ENCODE measurements at places on chromosomes 12 and 14.

- DNase-seq, result no peak
These were observed 617 bp upstream of the MGP start for GRCh38 chr12:14886271-14886670.

DNA sequence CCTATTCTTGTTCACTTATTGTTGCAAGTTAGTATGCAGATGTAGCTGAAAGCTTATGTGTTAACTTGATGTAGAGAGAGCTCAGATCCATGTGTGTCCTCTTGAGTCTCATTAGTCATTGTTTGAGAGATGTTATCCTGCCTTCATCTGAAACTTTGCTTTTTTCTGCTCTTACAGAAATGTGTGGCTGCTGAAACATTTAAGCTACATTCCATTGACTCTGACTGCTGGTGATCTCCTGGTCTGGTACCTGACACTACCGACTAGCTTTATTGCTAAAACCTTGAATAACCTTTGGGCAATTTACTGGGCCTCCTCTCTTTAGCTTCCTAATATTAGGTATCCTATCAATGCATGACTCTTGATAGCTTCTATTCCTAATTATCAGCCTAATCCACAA, 705.6 kb upstream of the FOXG1 start:
- DNase-seq, result no peak

GRCh38 chr12:10031771-10032175, 1.3 kb downstream of the CLEC9A start:
- no peak for DNase-seq

- DNase-seq, result no peak
These were observed 52.3 kb upstream of the BCL2L14 start for GRCh38 chr12:12018454-12018853.

DNA sequence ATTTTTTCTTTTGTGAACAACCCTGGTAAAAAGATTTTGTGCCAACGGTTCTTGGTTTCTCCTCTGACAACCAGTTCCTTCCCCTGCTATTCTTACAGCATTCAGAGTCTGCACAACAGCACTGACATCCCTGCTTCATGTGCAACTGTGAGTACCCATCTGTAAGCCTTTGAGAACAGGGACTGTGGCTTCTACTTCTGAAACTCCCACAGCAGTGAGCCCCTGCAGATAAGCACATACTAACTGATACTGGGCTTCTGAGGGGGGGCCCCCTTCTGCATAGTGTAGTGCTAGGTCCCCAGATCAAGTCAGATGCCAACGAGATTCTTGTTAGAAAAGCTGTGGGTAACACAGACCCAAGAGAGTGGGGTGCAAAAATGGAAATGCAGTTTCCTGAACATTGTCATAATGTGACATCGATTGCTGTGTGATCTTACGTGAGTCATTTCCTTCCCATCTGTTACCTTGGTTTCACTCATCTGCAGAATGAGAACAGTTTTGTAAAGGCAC, 11.1 kb upstream of the NINJ2 start:
- no peak for DNase-seq

- DNase-seq, result no peak
These were observed 121.2 kb upstream of the LRIG3 start for GRCh38 chr12:59041241-59042121.

DNA sequence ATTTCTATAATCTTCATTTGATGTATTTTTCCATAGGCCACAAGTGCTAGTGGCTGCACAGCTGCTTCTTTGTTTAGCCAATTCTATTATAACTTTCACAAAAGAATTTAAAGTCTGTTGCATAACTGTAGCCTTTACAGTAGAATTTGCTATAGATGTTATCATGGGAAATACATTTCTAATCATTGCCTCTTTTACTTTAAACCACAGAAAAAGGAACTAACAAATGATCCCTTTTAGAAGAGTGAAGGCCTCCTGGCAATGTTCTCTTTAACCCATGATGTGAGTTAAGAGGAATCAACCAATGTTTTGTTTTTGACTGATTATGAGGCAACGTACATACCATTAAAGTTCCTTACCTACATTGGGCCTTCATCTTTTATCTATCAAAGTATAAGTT, 68.8 kb downstream of the RPL10L start:
- DNase-seq, result no peak

DNA sequence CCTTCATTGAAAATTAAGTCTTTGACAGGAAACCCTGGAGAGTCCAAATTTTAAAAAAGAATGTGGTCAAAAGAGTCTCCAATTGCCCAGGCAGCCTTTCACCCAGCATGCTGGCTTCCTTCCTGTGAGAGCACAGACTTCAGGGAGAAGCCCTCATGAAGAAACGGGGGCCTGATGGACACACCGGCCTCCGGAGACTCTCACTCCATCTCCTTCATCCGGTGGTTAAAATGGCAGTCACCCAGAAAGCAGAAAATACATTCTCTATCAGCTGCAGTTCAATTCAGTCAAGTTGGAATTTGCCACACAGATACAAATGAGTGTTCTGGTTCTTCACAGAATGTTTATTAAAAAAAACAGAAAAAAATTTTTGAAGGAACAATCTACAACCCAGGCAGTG, 56.5 kb downstream of the CPM start:
- DNase-seq, result no peak

DNA sequence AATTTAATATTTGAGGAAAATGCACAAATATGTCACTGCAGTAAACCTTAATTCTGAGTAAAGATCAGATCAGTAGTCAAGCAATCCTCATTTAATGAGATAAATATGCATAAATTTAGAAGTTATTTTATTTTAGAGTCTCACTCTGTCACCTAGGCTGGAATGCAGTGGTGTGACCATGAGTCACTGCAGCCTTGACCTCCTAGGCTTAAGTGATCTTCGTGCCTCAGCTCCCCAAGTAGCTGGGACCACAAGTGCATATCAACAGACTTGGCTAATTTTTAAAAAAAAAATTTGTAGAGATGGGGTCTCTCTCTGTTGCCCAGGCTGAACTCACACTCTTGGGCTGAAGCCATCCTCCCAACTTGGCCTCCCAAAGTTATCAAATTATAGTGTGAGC, 41.3 kb downstream of the LMO3 start:
- DNase-seq, result no peak

DNA sequence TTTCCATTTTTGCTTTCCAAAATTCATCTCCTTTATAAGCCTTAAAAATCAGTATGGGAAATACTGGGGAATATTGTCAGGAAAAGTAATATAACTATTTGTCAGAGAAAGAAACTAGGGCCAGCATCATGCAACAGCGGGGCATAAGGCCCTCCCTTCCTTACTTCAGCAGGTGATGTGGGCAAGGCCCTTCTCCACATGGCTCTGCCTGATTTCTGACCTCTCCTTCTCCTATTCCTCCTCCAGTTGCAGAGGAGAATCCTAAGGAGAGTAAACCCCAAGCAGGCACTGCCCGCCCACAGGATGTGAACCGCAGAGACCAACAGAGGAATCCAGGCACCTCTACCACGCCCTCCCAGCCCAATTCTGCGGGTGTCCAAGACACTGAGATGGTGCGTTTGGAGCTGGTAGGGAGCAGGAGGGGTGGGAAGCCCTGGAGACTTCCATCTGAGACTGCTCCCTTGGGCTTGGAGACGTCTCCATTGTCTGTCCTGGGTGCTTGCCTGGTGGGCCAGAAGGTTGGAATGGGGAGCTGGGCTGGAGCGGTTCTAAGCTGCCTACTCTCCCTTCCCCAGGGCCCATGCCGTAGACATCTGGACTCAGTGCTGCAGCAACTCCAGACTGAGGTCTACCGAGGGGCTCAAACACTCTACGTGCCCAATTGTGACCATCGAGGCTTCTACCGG, 2.7 kb upstream of the SOAT2 start:
- no peak for DNase-seq

DNA sequence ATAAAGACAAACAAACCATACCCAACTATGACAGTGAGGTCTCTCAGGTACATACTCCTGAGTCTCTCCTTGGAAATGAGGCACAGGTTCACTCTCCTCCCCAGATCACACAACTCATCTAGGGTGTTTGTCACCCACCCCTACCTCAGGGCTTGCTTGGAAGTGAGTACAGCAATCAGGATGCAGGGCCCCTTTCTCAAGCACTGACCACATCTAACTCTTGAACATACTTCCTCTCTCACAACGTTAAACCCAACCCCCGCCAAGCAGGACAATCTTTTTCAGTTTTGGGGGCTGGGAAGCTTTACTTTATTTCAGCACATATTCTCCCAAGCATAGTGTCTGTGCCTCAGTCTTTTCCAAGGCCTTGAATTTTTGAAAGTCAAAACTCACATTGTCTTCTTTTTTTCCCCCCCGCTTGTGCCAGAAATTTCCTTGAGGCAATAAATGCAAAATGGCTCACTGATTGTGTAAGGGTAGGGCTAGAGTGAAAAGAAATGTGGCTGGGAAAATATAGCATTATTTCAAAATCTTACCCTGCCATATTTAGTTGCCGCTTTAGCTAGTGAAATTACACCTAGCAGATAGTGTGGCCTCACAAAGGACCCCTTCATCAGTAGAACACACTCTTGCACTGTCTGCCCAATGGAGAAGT, 2.4 kb upstream of the GPR65 start:
- DNase-seq, result no peak

DNA sequence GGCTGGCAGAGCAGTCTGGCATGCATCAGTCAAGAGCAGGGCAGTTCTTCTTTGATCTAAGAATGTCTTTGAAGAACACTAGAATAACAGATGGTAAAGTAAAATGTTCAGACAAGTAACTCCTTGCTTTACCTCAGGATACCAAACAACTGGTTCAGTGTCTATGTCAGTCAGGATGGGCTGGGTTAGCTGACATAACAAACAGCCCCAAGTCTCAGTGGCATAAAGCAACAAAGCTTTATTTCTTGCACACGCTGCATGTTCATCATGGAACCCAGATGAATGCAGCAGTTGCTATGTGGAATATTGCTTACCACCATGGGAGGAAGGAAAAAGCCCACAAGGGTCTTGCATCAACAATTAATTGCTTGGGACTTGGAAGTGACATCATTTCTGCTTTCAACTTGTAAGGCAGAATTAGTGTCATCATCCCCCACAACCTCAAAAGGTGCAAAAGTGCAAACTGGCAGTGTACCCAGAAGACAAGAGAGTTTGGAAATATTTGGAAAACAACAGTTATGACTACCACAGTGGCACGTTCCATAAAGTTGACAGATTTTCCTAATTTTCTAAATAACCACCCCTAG, 21.2 kb downstream of the GPRC5D start:
- DNase-seq, result no peak

- no peak for DNase-seq
These were observed 939.5 kb downstream of the SLC16A7 start for GRCh38 chr12:60535363-60535762.

DNA sequence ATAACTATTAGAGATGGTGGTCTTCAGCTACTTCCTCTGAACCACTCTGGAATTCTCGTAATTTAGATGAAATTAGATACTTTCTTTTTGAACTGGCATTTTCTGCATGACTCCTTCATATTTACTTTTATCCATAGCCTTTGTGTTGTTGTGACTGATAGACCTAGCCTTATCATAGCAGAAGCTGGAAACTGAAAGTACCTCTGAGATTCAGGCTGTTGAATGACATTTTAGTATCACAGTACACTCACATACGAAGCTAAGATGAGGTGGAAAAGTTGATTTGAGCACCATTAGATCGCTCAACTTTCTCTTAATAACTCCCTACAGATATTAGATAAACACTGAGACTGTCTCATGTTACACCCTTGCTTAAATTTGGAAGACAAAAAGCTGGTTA, 525.1 kb upstream of the FBXO33 start:
- DNase-seq, result no peak

- no peak for DNase-seq
These were observed 33.7 kb upstream of the DLK1 start for GRCh38 chr14:100692859-100693558.

- DNase-seq, result no peak
These were observed 68.6 kb downstream of the RESF1 start for GRCh38 chr12:32027684-32028365.

DNA sequence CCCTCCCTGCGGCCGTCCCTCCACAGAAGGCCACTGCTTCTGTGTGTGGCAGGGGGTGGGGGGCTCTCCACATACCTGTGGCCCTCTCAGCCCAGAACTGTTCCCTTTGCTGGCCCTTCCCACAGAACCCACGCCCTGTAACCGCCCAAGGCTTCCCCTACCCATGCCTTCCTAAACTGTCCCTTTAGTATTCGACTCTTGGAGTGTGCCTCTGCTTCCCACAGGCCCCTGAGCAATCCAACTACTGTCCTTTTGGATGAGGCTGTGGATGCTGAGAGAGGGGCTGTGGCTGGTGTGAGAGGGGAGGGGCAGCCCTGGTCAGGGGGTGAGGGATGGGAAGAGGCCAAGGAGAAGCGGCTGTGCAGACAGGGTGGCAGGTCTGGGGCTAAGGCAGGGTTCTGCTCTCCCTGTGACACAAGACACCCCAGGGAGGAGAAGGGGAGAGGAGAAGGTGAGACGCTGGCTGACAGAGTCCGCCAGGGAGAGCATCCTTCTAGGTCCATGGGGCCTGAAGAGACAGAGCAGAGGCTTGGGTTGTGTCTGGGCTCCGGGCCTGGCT, 46.0 kb downstream of the DLK1 start:
- DNase-seq, result no peak

- no peak for DNase-seq
These were observed 66.3 kb downstream of the ZNF664 start for GRCh38 chr12:124039276-124039675.

GRCh38 chr12:105477873-105478272, 147.4 kb downstream of the C12orf75 start:
- DNase-seq, result no peak

DNA sequence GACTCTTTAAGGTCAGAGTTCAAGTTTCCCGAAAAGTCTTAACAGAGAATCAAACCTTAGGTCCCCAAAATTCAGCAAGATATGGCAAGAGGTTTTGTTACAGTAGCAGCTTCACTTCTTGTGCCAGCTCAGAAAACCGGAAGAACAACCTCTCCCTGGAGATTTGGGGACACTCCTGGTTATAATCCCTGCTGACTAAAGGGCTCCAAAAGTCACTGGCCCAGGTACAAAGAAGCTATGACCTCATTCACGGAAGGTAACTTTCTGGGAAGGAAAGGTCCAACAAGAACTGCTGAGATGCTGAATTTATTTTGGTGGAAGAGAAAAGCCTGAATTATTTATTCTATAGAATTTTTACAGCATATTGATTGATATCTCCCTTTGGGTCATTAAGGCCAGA, 55.6 kb upstream of the DIO2 start:
- no peak for DNase-seq

- DNase-seq, result no peak
These were observed 95.8 kb downstream of the PRKCH start for GRCh38 chr14:61417141-61417540.

DNA sequence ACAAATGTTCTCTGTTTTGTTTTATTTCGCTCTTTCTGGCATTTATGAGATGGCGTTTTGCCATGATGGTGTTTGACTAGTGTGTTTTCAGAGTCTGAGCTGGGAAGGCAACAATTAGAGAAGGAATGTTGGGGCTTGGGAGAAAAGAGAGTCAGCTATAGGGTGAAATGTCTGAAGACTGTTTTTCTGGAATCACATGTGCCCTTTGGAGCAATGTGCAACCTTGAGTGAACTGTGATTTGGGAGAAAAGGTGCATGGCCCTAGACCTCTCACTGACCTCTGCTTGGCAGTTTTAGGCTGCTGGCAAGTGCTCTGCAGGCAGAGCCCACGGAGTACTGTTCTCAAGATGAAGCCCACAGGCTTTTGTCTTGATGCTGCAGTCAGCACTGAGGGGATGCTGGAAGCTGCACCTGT, 379.9 kb upstream of the PDE3A start:
- DNase-seq, result no peak

GRCh38 chr12:80352474-80352873, 91.6 kb upstream of the PTPRQ start:
- no peak for DNase-seq
